ENCODE measurements at places on chromosomes 16 and 17. TPM values are rescaled to one million over a fixed set of nuclear protein-coding genes. Genes with fewer than 3 reads are reported as not detected.

EVI2B gene
- total RNA-seq: not detected

KRTAP9-4 gene
- total RNA-seq: not detected

CRYBA1 gene
- total RNA-seq: not detected

TNP2 gene
- total RNA-seq: not detected

AXIN2 gene
- total RNA-seq: 1.6 TPM

KRTAP2-1 gene
- total RNA-seq: not detected

KRTAP1-5 gene
- total RNA-seq: not detected

ITGAD gene
- total RNA-seq: not detected

CDH16 gene
- not detected for total RNA-seq

CEP112 gene
- total RNA-seq: 8.5 TPM

TBC1D3 gene
- 1.8 TPM for total RNA-seq

TP53TG3 gene
- not detected for total RNA-seq

SOST gene
- total RNA-seq: not detected

DNA sequence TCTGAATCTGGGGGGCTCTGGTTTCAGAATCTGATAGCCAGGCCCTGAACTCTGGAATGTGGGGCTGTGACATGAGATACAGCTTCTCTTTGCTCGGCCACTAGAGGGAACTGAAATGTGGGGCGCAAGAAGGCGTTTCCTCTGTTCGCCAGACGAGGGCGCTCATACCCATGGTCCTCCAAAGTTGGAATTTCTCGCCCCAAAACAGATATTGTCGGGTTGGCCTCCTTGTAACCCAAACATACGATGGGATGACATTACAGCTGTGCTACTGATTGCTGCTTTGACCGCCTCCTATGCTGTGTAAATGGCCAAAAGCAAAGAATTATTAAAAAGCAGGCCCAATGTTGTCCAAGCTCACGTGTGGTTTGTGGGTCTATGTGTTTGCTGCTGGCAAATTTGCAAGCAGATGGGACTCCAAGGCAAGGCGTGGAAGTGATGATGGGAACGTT, 13.1 kb upstream of the MSI2 start:
- DNase-seq: peak; percentile 79

GRCh38 chr16:85848986-85849385, 49.5 kb downstream of the COX4I1 start:
- no peak for DNase-seq

DNA sequence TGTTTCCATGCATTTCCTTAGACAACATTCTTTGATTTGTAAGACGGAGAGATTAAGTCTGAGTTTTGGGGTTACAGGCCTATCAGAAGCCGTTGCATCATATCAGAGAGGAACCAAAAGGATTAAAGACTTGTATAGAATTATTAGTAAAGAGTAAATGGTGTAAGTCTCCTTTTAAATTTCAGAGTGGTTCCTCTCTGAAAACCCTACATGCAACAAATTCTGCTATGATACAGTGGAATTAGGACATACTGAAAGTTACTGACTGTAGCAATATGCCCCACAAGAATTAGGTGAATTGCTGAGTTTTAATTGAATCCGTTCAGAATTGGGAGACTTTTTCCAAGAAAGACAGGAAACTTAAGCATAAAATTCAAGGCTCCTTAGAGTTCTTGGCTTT, 221.6 kb downstream of the FTO start:
- DNase-seq: no peak

GRCh38 chr17:74635418-74635817, 11.9 kb upstream of the CD300E start:
- DNase-seq: no peak

DNA sequence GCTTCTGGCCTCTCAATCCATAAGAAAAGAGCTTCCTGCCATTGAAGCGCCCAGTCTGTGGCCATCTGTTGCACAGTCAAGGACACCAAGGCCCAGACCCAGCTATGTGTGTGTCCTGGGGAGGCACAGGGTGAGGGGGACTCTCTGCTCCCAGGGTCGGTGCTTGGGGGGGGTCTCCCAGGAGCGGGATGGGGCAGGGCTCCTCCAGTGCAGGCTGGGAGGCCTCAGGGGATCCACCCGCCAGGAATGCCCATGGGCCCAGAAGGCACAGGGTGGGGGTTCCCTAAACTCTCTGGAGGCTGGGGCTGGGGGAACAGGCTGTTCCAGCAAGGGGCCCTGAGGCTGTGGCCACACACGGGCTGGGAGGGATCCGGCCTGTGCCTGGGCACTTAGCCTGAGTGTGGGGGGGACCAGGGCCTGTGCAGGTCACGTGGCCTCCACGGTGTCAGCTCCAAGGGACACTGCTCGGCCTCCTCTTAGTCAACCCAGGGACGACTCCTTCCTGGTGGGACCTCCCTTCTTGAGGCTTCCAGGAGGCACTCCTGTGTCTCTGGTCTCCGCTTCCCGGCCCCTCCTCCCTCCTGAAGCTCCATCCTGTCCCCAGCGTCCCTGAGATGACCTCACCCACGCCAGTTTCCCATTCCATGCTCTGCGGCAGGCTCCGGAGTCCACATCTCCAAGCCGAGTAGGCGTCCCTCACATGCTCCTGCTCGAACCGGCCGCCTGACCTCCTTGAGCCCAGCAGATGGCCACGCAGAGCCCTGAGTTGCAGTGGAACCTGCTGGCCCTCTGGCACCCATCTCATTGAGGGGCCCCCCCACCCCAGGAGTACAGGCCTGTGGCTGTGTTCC, 23.1 kb upstream of the BAHCC1 start:
- peak; percentile 69 for DNase-seq

DNA sequence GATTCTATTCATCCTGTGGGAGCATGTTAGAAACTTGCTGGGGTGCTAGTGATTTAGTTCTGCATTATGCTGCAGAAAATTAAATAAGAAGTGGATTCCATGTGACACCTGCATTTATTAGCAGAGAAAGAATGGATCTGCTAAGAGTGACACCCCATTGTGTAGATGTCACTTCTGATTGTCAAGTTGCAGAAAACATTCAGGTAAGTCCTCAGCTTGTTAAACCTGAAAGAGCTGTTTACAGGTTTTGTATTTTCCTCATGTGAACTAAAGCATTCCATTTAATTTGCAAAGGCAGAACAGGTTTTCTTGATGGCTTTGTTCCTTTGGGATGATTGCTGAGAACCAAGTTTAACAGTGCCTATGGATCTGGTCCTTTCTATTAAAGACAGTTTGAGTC, 238.7 kb downstream of the ABCC12 start:
- DNase-seq: no peak

- DNase-seq: peak; percentile 66
These were observed 19.7 kb upstream of the SNTB2 start for GRCh38 chr16:69166946-69167930.

- DNase-seq: peak; percentile 43
These were observed 6.1 kb downstream of the PECAM1 start for GRCh38 chr17:64384253-64385186.

- DNase-seq: no peak
These were observed 8.2 kb downstream of the TBX21 start for GRCh38 chr17:47741109-47741792.

DNA sequence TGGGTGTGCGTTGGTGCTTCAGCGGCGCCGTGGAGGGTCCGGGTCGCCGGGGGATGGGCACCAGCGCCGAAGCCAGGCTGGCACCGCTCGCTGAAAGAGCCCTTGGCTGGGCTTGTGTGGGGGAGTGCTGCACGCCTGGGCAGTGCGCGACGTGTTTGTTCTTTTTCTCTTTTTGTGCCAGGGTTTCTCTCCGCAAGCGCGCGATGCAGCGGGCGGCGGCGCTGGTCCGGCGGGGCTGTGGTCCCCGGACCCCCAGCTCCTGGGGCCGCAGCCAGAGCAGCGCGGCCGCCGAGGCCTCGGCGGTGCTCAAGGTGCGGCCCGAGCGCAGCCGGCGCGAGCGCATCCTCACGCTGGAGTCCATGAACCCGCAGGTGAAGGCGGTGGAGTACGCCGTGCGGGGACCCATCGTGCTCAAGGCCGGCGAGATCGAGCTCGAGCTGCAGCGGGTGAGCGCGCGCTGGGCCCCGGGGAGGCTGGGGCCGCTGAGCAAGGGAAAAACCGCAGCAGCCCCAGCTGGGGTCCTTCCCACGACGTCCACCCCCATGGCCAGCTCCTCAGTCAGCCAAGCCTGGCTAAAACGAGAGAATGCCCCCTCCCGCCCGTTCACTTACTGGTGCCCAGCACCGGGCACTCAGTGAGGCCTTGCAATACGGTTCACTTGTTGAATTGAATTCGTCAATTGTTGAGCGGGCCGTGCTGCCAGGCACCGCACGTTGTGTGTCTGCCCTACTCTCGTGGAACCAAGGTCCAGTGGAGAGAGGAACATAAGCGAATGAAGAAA, 541 bp downstream of the GPT2 start:
- DNase-seq: peak; percentile 39

DNA sequence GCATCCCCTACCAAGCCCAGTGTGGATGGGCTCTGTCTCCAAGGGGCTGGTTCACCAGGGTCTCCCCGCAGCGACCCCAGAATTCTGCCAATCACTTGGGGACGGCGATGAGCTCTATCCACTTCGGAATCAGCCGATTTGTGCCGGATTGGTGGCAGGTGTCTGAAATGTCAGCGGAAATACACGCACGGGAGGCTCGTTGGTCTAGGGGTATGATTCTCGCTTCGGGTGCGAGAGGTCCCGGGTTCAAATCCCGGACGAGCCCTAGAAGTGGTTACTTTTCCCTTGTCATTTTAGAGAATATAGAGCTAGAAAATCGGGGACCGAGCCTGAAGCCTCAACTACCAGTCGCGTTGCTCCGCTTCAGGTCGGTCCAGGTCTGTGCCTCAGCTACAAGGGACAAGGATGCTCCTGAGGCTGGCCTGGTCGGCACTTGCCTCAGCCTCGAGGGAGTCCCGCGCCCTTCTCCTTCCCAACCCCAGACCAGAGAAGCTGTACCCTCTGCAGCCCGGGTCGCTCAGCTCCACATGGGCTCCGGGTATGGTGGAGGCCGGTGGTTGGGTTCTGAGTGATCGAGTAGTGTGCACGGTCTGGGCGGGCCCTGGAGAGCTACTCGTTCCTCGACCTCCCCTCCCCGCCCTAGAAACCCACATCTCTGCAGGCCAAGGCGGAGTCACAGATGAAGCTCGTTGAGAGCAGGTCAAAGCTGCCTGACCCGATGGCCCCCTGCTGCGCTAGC, 16.0 kb upstream of the OR1F1 start:
- no peak for DNase-seq

DNA sequence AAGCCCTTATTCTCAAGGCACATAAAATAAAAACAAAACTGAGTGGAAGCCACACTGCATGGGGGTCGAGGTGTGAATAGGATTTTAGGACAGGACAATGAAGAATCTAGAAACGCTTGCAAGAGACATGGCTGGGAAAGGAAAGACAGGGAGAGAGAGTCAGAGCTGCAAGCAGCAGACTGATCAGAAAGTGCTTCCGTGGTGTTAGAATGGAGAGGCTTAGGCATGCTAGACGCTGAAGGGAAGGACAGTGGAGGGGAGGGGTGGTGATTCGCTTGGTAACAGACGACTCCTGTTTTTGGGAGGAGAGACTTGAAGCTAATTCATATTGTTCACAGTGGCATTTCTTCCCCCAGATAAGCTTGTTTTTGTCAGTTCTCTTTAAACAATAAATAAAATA, 173.5 kb downstream of the AIPL1 start:
- no peak for DNase-seq

- peak; percentile 64 for DNase-seq
These were observed 170.7 kb downstream of the CYB561 start for GRCh38 chr17:63275318-63275970.

DNA sequence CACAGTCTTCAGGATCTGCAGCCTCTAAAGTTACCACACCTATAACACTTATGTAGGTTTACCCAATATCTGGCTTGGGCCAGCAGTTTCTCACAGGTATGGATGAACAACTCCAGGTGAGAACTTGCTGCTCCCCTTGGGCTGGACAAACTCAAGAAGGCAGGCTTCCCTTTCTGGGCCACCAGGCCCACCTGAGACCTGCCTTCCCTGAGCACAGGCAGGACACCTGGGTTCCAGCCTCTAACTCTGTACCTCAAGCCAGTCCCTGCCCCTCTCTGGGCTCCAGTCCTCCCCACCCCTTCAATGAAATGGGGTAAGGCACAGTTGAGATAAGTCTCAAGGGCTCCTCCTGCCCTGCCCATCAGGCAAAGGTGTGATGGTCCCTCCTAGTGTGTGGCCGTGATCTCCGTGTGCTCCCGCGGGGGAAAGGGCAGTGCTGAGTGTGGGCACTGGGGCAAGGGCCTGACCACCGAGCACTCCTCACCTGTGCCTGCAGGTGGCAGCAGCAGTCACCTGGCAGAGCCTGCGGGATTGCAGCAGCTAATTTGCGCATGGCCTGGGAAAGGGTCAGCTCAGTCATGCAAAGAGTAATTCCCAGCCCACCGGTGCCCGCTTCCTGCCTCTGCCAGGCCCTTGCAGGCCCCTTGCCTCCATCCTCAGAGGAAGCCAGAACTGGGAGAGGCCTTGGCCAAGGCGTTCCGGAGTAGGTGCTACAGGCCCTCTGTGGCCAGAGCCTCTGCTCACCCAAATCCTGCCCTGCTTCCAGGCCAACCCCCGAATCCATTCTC, 28.2 kb upstream of the ADGRG1 start:
- DNase-seq: peak; percentile 62

DNA sequence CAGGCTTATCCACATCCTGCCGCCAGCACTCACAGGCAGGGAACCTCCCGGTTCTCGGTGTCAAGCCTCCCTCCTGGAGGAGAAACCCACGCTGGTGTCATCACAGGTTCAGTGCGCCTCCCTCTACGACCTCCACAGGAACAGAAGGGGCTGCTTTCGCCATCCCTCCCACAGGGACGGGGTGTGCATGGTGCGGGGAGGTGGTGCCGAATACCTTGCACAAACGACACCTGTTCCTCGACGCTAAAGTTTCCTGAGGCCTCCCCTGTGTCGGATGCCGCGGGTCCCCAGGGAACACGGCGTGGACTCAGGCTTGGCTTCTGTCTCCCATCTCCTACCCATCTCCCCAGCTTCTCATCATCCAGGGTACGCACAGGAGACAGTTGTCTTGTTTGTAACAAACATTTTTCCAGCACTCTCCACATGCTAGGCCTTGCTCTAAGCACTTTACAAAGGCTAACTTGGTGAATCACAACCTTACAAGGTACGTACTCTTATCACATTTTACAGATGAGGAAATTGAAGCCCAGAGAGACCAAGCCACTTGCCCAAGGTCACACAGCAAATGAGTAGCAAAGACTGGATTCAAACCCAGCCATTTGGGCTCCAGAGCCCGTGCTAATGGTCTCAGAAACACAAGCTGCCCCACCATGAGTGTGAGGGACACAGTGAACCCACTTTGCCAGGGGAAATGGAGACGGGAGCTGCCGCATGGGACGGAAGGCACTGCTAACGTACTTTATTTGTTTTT, 271.6 kb downstream of the C16orf95 start:
- DNase-seq: no peak

DNA sequence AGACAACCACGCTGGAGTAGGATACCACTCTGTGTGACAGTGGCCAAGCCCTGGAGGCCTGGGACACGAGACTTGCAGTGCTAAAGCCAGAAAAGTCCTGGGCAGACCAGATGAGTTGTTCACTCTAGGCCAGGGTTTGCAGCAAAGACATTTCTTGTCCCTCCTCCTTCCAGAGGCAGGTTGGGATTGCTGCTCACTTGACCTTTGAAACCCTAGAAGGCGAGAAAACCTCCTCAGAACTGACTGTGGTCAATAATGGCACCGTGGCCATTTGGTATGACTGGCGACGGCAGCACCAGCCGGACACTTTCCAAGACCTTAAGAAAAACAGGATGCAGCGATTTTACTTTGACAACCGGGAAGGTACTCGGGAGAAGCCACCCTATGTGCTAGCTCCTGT, 9.8 kb upstream of the EPN3 start:
- no peak for DNase-seq

Measured in lung microvascular endothelial cell (primary cell).